Left hindlimb (tissue), 1 donor: ENCODE measurements at places on chromosomes 3 and 15.

GRCh38 chr3:32435911-32436815, 44.5 kb downstream of the CMTM7 start:
- no peak for DNase-seq

- DNase-seq = peak; percentile 35
These were observed 19.3 kb upstream of the ZNF148 start for GRCh38 chr3:125394406-125394805.

DNA sequence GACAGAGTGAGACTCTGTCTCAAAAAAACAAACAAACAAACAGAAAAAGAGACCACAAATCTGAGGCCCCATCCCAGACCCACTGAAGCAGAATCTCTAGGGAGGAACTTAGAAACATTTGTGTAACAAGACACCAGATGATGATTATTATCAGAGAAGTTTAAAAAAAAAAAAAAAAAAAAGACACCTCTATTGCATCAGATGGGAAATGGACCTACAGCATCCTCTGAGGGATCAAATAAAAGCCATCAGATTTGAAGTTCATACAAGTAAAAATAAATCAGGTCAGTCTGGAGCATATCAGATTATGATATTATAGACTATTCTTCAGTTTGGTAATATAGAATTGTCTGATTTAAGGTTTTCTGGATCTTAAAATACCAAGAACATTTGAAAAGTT, 21.9 kb upstream of the LIPC start:
- DNase-seq = no peak

DNA sequence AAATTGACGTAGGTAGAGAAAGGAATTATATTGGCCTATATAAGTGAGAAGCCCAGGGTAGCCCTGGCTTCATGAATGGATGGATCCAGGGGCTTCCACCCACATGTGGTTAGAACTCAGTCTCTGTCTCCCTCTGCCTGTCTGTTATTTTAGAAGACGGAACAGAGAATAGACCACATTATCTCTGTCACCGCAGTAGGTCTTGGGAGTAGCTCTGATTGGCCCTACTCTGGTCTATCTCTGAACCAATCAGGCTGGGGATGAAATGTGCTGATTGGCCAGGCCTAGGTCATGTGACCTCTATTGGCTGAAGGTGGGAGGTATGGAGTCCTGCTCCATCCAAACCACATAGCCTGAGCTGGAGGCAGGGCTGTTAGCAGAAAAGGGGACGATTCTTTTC, 143.0 kb upstream of the PRR23C start:
- no peak for DNase-seq

GRCh38 chr3:57559526-57559925, 3.5 kb downstream of the PDE12 start:
- no peak for DNase-seq

GRCh38 chr3:185477316-185477715, 21.5 kb downstream of the TMEM41A start:
- no peak for DNase-seq

DNA sequence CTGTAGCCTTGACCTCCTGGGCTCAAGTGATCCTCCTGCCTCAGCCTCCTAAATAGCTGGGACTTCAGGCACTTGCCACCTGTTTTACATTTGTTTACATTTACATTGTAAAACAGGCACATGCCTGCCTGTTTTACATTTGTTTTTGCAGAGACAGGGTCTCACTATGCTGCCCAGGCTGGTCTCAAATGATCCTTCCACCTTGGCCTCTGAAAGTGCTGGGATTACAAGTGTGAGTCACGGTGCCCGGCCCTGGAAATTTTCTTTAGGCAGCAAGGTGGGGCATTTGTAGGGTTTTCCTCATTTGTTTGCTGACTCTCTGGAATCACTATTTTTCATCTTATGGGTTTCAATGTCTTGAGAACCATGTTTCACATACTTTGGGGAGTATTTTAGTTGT, 25.0 kb downstream of the PIF1 start:
- DNase-seq = no peak

DNA sequence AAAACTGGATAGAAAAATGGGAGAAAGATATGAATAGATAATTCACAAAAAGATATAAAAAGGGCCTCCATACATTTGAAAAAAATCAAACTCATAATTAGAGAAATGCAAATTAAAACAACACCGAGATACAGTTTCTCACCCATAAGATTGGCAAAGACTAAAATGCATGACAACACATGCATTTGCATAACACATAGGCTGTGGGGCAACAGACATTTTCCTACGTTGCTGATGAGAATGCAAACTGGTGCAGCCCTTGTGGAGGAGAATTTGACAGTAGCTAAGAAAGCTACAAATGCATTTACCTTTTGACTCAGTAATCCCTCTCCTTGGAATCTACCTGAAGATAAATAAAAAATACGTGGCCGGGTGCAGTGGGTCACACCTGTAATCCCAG, 11.4 kb upstream of the CAND2 start:
- no peak for DNase-seq

DNA sequence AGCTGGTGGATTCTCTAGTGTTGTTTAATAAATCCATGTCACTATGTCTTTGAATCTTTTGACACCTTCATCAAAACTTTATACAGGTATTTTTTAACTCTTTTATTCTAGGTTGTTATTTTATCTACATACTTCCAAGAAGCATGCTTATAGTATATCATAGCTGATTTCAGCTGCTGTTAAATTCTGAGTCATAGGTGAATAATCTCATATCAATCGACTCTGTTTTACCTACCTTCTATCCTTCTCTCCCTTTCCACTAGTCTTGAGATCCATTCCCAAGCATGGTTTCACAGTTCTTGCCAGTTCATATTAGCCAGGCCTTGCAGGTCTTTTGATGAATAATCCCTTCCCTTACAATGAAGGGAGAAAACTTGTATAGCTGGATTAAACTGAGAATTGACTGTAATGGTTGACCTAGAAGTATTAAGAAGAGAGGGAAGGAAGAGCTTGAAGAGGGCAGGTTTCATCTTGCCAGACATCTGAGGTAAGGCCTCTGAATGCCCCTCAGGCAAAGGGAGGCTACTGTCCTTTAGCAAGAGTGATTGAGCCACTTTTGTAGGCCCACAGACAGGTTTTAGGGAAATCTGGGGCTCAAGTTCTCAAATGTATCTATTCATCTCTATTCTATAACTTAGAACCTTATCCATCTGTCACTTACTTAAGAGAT, 146.4 kb downstream of the EPHA6 start:
- DNase-seq = no peak

DNA sequence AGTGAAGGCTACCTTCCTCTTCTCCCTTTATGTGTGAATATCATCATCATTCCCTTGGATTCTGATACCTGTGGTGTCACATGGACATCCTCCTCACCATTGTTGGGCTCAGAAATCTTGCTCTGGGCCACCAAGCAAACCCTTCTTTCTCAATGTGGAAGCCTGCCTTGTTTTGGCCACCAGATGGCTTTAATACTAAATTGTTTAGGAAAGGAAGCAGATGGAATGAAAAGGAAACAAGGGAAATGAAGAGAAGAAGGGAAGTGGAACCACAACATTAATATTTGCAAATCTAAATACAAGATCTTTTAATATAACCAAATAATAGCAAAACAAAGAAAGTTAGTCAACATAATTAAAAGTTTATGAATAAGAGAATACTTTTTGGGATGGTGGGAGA, 14.0 kb downstream of the FAM227B start:
- no peak for DNase-seq
